ENCODE measurements at places on chromosomes 5 and 9. TPM values are rescaled to one million over a fixed set of nuclear protein-coding genes. Genes with fewer than 3 reads are reported as not detected.

GRCh38 chr9:133008824-133009223 lies 22.0 kb upstream of the GTF3C5 start:
- DNase-seq = no peak

DNA sequence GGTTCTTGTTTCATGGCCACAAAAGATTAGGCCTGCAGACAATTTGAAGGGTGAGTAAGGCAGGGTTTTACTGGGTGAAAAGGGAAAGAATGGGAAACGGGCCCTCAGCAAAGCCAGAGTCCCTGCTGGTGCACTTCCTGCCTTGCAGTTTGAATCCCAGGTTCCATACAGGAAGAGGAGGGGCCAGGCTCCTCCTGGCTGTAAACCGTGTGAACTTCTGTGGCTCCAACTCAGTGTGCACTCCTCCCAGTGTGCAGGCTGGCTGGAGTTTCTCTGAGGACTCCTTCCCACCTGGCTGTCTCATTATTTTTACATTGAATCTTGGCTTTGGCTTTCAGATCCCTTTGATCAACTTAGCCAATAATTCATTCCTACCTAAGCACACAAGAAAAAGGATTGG lies 367.1 kb upstream of the KLF4 start:
- DNase-seq = peak; percentile 27

DNA sequence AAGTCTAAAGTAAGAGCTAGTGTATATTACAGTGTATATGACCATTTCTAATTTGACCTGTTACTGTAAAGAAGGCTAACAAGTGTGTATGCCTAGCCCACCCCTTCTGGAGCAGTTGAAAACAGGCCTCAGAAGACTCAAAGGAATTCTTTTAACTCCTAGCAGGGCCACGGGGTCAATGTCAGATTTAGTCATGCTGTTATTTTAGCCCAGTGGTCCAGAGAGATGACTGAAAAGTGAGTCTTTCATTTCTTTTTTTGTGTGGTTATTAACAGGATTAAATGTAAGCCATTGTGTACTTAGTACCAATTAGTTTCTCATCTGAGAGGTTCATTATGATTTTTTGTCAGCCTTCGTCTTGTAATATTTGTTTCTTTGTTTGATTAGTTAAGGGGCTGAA lies 24.4 kb downstream of the ZCCHC7 start:
- peak; percentile 50 for DNase-seq

DNA sequence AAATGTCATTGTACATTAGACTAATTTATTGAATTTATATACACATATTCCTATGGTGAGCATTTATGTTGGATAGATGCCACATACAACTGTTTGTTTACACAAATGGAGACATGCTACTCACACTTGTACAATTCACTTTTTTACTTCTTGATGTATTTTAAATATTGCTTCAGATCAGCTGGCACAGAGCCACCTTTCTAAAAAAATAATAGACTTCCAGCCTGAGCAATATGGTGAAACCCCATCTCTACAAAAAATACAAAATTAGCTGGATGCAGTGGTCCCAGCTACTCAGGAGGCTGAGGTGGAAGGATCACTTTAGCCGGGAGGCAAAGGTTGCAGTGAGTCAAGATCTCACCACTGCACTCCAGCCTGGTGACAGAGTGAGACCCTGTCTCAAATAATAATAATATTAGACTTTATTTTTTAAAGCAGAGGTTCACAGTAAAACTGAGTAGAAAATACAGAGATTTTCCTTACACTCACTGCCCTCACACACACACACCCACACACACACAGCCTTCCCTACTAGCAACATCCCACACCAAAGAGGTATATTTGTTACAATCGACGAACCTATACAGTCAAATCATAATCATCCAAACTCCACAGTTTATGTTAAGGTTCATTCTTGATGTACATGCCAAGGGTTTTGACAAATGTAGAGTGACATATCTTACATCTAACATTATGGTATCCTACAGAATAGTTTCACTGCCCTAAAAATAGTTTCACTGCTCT lies 16.5 kb upstream of the ADRB2 start:
- no peak for DNase-seq

SAP30L gene
- total RNA-seq = 17.2 TPM

CCDC171 gene
- 0.66 TPM for total RNA-seq

NKD2 gene
- total RNA-seq = 0.17 TPM

DNA sequence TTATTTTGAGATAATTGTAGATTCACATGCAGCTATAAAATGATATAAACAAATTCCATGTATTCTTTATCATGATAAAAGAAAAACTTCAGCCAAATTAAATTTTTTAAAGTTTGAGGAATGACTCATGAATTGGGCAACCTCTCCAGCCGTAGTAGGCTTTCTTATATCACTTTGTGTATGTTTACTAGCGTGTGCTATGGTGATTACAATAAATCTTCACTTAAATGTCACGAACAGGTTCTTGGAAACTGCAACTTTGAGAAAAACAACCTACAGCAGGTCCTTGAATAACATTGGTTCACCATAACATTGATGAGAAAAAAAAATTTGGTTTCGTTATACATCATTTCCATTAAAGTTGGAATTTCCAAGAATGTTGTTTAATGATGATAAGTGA lies 730.9 kb upstream of the TYRP1 start:
- DNase-seq = no peak

DNA sequence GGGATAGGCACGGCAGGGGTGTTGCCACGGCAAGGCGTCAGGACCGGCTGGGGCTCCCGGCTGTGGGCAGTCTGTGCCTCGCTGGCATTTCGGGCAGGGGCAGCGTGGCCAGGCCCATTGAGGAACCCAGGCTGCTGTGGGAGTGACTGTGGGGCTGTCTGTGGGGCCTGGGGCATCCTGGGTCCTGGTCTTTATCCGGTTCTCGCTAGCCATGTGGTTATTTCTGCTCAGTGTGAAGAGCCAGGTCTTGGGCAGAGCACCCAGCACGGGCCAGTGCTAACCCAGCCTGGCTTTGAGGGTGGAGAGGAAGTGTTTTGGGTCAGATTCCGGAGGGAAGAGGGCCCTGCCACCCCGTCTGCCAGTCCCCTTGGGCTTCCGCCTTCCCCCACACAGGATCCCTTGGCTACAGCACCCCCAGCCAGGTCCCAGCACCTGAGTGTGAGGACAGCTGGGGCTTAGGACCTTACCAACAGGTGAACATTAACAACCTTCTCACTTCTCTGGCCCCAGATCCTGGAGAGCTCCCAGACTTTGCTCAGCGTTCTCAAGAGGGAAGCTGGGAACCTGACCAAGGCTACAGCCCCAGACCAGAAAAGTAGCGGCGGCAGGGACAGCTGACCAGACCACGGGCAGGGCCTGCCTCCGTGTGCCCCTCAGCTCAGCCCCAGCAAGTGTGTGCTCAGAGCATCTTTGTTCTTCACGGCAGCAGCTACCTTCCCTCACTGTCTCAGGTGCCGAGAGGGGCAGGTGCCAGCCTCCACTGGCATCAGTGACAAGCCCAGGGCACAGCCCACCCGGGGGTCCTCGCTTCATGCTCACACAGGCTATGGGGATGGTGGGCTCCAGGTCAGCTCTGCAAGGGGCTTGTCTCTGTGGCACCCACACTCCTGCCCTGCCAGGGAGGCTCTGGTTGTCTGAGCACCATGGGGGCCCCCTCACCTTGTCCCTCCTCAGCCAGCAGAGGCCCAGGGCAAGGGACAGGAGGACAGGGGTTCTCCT lies 1.1 kb downstream of the SSNA1 start:
- no peak for DNase-seq

DNA sequence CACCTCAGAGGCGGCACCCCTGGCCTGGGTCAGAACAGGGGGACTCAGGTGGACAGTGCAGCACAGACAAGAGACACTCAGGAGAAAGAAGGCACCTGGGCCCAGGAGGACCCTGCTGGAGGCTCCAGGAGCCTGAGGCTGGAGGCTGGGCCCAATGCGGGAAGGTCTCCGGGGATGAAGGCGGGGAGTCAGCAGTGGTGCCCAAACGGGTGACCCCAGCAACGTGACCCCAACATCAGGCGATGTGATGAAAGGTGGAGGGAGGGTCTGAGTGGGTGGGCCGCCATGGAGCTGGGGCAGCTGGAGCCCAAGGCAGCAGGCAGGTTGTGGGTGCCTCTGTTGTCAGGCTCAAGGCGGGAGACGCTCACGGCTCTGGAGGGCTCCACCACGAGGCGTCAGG lies 37.5 kb downstream of the LPCAT1 start:
- no peak for DNase-seq

RASEF gene
- 2.5 TPM for total RNA-seq

GRCh38 chr9:95100071-95100627 lies 217.4 kb downstream of the FANCC start:
- DNase-seq = peak; percentile 48

- no peak for DNase-seq
Observed at GRCh38 chr5:141605523-141606277, 13.1 kb downstream of the DIAPH1 start.

DNA sequence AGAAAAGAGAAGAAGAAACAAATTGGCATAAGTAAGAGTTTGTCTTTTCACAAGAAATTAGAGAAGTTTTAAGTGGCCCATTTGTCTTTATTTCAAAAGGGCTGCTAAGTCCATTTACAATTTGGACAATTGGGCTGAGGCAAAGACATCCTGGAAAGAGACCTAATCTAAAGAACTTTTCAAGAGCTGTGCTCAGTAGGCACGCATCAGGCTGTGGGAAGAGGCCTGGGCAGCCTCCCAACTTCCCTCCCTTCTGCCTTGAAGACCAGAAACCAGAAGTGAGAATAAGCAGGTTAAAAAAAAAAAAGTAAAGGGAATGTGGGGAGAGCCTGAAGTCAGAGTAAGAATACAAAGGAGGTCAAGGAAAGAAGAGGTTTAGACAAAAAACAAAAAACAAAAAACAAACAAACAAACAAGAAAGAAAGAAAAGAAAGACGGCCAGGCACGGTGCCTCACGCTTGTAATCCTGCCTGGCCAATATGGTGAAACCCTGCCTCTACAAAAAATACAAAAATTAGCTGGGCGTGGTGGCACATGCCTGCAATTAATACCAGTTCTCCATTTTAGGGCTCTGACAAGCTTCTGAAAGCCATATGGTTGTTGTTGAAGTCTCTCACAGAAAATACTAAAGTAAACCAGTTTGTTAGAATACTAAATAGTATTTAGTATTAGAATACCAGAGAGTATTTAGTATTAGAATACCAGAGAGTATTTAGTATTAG lies 48.0 kb upstream of the CEP78 start:
- peak; percentile 27 for DNase-seq

DNA sequence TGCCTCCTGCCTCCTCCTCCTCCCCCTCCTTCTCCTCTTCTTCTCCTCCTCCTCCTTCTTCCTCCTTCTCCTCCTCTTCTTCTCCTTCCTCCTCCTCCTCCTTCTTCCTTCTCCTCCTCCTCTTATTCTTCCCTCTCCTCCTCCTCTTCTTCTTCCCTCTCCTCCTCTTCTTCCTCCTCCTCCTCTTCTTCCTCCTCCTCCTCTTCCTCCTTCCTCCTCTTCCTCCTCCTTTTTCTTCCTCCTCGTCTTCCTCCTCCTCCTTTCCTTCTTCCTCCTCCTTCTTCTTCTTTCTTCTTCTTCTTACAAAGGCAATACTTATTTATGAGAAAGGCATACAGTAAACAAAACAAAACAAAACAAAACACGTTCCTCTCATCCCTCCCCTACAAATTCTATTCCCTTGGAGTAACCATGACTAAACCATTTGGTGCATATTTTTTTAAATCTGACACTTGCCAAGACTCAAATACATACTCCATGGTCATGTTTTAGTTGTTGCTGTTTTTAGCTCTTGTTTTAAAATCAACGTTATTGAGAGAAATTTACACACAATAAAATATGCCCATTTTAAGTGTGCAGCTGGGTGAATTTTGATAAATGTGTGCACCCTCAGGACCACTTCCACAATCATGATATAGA lies 135.6 kb downstream of the FOXD1 start:
- DNase-seq = peak; percentile 20

TMEFF1 gene
- total RNA-seq = 0.05 TPM

AK8 gene
- total RNA-seq = not detected

SPINK6 gene
- total RNA-seq = not detected

- no peak for DNase-seq
Observed at GRCh38 chr9:26802921-26803320, 89.7 kb downstream of the CAAP1 start.

- DNase-seq = no peak
Observed at GRCh38 chr9:113572076-113572861, 108.7 kb downstream of the RGS3 start.

- DNase-seq = peak; percentile 26
Observed at GRCh38 chr5:154878642-154879335, 20.4 kb downstream of the CNOT8 start.

GBGT1 gene
- 0.05 TPM for total RNA-seq

NRARP gene
- not detected for total RNA-seq

CENPH gene
- total RNA-seq = 36.2 TPM

- no peak for DNase-seq
Observed at GRCh38 chr5:113660206-113660605, 146.7 kb downstream of the YTHDC2 start.

FOXD4 gene
- 0.05 TPM for total RNA-seq

BTF3 gene
- 524 TPM for total RNA-seq

DNA sequence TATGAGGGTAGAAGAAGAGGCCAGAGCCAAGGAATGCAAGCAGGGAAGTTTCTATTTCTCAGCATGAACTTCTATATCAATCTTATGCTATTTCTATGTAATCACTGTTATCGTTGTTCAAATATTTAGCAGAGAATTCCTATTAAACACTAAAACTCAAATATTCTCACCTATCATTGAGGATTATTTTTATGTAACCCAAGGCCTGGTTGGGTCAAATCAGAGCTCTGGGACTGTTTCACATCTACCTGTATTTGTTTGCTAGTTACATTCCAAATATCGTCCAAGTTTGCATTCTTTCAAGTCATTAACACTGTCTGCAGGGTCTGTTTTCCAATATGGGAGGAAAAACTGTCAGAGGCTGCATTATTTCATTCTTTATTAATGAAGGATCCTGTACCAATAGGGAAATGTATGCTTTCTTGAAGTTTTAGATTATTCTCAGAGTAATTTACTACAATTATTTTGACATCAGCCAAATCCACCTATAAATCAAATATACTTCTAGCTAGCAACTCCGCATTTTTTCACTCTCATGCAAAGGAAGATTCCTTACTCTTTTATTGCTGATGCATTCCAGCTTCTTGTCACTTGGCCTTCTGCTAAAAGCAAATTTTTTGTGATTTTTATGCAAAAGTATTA lies 52.2 kb downstream of the LURAP1L start:
- no peak for DNase-seq

DNA sequence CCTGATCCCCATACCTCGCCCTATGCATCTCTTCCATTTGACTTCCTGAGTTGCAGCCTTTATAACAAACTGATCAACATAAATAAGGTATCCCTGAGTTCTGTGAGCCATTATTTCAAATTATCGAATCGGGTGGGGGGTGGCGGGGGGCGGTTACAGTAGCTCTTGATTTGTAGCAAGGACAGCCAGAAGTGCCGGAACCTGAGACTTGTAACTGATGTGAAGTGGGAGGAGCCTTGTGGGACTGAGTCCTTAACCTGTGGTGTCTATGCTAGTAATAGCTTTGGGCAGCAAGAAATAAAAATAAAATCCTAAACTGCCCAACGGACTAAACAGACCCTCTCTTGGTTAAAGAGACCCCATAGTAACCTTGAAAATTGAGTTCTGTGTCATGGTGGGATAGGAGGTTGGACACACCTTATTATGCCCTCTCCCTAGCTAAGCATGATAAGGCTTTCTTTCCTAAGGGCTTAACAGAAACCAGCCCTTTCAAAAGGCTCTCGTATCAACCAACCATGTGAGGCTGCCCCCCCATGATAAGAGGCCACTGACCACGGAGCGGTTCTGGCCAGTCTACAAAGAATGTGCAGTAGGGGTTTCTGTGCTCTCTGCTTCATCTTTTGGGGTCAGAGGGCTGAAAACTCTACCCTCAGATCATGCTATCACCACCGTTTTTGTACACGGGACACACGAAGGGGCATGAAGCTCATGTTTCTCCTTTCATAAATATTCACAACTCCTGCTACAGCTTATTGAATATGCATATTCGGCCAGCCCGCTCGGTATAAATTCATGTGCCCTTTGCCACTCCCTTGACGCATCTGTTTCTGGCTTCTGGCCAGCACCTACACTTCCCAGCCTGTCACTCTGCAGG lies 39.5 kb upstream of the IQGAP2 start:
- DNase-seq = peak; percentile 16

Measured in M059J (cell line).